Cortex of kidney (tissue), 1 donor: ENCODE measurements at places on chromosomes 13 and 19.

DNA sequence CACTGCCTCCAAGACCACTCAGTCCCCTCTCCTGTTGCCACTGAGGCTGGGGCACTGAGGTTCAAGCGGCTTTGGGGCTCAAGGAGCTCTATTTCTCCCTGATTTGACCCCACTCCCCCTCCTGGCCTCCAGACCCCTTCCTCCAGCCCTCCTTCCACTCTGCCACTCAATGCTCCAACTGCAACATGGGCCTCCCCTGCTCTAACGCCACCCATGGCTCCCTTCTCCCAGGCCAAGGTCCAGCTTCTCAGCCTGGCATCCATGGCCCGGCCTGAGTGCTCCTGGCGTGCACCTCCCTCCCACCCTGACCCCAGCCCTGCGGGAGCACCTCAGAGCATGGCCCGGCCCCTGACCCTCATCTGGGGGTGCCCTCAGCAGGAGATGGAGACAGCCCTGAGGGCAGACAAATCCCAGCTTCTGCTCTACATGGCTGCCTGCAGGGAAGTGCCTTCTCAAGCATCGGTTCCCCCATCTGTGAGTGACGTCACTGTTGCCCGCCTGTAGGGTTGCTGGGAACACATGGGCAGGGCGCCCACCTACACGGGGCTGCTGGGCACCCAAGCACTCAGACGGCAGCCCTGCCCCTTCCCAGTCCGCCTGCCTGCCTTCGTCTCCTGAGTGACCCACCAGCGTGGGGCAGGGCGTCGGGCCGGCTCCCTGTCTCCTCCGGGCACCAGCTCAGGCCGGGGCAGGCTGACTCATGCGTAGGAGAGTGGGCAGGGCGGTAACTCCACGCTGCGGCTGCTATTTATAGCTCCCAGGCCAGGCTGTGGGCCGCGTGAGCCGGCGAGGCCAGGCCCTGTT is 1.6 kb upstream of the DIRAS1 start:
- no peak for DNase-seq

GRCh38 chr13:50355797-50356196 is 340.6 kb downstream of the KCNRG start:
- no peak for DNase-seq

DNA sequence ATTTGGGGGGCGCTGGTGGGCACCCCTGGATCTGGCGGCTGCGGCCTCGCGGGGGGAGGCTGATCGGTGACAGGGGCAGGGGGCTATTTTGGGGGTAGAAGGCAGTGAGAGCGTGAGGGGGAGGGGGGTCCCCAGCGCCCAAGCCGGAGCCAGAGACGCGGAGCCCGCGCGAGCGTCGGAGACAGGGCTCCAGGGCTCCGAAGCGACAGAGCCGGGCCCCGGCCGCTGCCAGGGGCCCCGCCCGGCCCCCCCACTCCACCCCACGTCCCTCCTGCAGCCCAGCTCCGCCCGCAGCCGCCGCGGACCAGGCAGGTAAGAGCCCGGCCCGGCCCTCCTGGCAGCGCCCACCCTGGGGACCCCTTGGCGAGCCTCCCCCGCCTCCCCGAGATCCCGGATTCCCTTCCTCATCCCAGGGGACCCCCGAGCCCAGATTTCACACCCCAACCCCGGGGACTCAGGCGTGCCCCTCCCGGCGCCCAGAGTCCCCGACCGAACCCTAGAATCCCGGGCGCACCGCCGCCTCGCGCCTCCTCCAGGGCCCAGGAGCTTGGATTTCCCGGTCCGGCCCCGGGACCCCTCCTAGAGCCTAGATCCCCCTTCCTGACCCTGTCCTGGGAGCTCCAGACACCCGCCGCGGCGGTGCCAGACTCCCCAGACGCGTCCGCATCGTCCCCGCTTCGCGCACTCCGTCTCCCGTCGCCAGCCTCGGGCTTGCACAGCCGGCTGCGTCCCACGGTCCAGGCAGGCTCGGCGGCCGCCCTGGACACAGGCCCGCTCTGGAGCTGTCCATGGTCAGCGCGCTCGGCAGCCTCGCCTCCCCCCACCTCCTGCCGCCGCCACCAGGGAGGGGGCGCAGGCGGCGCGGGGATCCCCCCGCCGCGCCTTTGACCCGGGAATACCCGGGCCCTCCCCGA is at the start of gene PPFIA3:
Gene PPFIA3, plus strand, starts transcription at position 134 of the 914 bp plus-strand sequence. CDS start 8,330 bp downstream, outside the sequence.
- no peak for DNase-seq

- no peak for DNase-seq
Measured at GRCh38 chr19:7994114-7994513, 11.3 kb downstream of the ELAVL1 start.

DNA sequence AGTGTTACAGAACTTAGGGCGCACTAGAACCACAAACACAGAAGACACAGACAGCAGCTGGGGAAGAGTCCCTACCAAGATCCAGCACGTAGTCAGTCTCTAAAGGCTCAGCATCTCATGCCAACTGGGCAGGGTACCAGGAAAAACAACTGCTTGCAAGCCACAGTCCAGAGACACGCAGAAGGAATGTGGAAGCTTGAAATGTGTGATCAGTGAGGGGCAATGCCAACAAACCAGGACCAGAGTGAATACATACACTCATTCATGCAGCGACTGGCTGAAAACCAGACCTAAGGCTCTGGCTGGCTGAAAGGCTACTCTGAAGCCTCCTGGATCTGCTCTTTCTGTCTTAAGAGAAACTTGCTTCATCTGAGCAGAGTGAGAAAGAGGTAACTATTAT is 1484.8 kb downstream of the EFNB2 start:
- DNase-seq = no peak

GRCh38 chr19:7870571-7871436 is 3.4 kb downstream of the PRR36 start:
- no peak for DNase-seq

DNA sequence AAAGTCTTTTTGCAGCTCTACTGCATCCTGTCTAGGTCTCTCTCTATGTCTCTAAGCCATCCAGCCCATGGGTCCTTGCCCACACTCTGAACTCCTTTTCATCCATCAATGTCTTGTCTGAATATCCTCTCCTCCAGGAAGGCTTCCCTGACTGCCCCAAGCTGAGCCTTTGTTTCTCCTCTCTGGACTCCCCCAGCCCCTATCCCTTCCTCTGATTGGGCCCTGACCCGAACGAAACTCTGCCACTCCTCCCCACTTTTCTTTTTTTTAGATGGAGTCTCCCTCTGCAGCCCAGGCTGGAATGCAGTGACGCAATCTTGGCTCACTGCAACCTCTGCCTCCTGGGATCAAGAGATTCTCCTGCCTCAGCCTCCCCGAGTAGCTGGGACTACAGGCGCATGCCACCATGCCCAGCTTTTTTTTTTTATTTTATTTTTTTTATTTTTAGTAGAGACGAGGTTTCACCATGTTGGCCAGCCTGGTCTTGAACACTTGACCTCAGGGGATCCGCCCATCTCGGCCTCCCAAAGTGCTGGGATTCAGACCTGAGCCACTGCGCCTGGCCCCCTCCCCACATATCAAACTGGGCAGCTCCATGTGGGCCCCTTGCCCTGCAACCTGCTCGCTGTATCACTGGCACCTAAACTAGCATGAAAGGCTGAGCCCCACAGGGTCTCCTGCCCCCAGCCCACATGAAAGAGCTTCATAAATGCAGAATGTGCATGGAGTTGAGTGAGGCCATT is 870 bp upstream of the UNC13A start:
- no peak for DNase-seq

- DNase-seq = no peak
Measured at GRCh38 chr19:53086949-53087348, 16.3 kb downstream of the ZNF160 start.

- DNase-seq = no peak
Measured at GRCh38 chr13:45364876-45365557, 24.0 kb upstream of the TPT1 start.

DNA sequence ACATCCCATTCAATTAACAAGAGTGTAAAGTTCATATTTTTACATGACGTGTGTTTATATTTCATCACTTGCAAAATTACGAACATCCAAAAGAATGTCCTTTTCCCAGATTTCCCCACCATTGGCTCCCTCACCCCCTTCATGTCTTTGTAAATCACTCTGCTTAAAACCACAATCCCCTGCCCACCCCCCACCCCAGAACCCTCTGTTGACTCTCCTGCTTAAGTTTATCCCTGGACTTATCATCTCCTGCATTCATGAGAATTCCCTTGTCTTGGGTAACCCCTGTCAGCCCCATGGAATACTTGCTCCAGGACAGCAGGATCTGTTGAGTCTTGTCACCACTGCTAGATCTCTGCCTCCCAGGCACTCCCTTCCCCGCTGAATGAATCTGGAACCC is 109.9 kb downstream of the COL4A1 start:
- DNase-seq = no peak

- no peak for DNase-seq
Measured at GRCh38 chr19:42242069-42242511, 312 bp downstream of the GSK3A start.

GRCh38 chr19:17346109-17346671 is 8.8 kb downstream of the GTPBP3 start:
- DNase-seq = no peak

DNA sequence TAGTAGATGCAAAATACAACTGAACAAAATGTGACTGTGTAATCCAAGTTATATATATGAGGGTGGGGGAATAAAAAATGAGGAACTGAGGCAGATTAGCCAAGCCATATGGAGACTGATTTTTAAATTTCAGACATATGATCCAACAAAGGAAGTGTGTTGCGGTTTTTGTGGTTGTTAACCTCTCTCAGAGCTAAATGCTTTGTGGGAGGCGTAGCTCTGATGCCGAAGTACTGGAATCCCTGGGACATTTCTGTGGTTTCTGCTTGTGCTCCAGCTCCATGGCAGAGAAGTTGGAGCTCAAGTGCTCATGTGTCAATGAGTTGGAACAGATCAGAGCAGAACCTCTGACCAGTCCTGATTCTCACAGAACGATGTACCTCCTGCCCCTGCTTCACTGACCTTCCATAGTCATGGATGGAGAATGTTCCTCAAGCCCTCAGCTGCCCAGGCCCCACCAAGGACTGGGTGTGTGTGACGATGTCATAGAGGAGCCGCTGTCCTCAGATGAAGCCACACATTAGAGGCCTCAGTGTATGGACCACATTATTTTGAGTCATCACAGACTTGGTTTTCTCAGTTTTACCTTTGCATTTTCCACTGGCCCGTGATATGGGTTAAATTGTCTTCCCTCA is 107.6 kb downstream of the SOX1 start:
- no peak for DNase-seq

- DNase-seq = no peak
Measured at GRCh38 chr13:108155185-108156106, 59.9 kb downstream of the LIG4 start.

- no peak for DNase-seq
Measured at GRCh38 chr19:17242431-17243208, 3.1 kb downstream of the NR2F6 start.

GRCh38 chr19:53871454-53871853 is 3.8 kb downstream of the MYADM start:
- DNase-seq = no peak

GRCh38 chr13:111940892-111941291 is 126.1 kb upstream of the SOX1 start:
- DNase-seq = no peak

DNA sequence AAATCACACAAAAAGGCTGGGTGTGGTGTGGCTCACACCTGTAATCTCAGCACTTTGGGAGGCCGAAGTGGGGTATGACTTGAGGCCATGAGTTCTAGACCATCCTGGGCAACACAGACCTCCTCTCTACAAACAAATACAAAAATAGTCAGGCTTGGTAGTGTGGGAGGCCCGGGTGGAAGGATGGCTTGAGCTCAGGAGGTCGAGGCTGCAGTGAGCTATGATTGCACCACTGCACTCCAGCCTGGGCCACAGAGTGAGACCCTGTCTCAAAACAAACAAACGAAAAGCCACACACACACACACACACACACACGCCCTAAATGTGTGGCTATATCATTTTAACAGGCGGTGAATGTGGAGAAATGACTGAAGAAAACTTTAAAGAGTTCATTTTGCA is 904 bp upstream of the ZNF557 start:
- no peak for DNase-seq

DNA sequence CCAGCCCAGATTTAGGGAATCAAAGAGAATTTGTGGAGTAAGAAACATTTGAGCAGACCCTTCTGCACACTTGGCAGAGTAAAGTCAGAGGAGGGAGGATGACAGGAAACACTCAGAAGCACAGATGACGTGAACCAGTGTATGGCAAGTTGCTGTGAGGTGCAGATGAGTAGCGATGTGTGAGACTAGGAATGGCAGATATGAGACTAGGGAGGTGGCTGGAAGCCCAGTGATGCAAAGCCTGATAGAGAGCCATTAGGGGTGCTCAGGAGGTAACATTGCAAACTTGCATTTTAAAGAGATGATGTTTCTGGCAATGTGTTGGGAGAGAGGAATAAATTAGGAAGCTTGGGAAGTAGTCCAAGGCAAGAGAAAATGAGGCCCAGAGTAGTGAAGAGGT is 44.0 kb downstream of the PCDH17 start:
- DNase-seq = no peak

- DNase-seq = no peak
Measured at GRCh38 chr19:3669947-3670795, 30.1 kb downstream of the PIP5K1C start.
